ENCODE measurements at places on chromosomes 2 and 18. TPM values are rescaled to one million over a fixed set of nuclear protein-coding genes. Genes with fewer than 3 reads are reported as not detected.

Gene SFTPB
- total RNA-seq: not detected

Gene ZNF521
- 0.10 TPM for total RNA-seq

DNA sequence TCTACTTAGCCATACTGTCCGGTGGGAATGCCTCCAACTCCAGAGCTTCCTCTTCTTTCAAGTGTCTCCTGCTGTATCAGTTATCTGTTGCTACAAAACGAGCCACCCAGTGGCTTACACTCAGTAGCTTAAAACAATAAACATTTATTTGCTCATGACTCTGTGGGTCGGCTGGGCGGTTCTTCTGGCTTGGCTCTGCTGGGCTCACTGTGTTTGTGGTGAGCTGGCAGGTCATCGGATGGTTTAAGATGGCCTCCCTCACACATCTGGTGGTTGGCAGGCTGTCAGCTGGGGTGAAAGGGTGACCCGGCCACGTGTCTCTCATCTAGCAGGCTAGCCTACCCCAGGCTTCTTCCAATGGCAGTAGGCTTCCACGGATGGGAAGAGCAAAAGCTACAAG is 122.4 kb upstream of the SLC1A4 start:
- no peak for DNase-seq

Gene SPP2
- total RNA-seq: not detected

- DNase-seq: no peak
Observed at GRCh38 chr18:8218197-8218596, 391.0 kb upstream of the RAB12 start.

Gene TEX261
- total RNA-seq: 41.7 TPM

Gene RAMP1
- 4.3 TPM for total RNA-seq

GRCh38 chr18:22846088-22846683 is 86.9 kb upstream of the RBBP8 start:
- no peak for DNase-seq

- DNase-seq: no peak
Observed at GRCh38 chr2:11438555-11439080, 27.3 kb downstream of the E2F6 start.

DNA sequence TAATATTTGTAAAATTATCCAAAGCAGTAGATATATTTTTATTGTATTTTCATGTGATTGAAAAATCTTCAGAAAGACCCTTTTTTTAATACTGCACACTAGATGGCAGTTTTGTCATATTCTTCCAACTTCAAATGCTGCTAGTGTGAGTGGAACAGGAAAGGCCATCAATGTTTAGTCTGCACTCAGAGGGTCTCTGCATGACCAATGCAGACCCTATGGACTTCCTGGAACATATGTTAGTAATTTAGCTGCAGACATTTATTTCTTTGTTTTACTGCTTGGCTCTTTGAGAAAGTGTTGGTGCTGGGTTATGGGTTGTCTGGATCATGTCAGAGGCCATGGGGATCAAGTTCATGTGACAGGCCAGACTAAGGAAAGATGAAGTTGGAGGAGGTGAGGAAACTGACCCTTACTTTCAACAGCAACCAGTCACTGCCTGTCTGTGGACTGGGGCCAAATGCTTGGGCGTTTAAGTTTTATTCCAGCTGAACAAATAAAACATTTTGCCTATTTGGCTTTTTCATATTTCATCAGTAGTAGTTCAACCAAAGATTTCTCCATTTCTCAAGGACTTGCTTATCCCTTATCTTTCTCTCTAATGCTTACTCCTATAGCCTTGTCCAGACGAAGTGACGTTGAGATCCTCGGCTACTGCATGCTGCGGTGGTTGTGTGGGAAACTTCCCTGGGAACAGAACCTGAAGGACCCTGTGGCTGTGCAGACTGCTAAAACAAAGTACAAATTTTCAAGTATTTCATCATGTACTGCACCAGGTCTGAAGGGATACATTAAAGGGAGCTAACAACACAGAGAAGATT is 84.8 kb downstream of the VRK2 start:
- DNase-seq: no peak

GRCh38 chr18:25704494-25704893 is 352.5 kb upstream of the ZNF521 start:
- no peak for DNase-seq

DNA sequence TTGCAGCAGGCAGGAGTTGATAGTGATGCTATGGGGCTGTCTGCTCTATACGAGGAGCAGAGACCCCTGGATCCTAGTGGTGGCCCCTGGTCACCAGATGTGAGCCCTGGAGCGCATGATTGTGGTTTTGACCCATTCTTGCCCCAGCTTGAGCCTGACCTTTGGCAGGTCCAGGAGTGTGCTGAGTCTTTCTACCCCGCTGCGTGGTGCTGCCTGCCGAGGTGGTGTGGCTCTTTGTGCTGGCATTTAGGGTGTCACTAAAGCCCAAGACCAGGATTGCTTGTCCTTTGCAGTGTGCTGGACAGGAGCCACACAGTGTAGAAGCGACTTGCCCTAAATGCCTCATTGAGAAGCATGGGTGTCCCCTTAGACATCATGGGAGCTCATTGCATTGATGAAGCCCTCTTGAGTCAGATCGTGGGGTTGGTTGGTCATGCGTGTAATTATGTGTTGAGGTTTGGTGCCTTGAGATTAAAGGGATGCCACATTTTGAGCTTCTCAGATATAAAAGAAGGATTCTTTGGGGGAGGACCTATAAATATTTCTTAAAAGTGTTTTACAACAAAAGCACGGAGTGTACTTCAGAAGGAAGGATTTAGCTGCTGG is 88.3 kb downstream of the AGAP1 start:
- no peak for DNase-seq

GRCh38 chr2:10919410-10919770 is 7.7 kb downstream of the KCNF1 start:
- DNase-seq: no peak

Gene CYP1B1
- 0.25 TPM for total RNA-seq

GRCh38 chr2:232328516-232329460 is 49.8 kb upstream of the ALPP start:
- DNase-seq: no peak

GRCh38 chr2:115774361-115774760 is 1331.9 kb downstream of the DPP10 start:
- DNase-seq: no peak

DNA sequence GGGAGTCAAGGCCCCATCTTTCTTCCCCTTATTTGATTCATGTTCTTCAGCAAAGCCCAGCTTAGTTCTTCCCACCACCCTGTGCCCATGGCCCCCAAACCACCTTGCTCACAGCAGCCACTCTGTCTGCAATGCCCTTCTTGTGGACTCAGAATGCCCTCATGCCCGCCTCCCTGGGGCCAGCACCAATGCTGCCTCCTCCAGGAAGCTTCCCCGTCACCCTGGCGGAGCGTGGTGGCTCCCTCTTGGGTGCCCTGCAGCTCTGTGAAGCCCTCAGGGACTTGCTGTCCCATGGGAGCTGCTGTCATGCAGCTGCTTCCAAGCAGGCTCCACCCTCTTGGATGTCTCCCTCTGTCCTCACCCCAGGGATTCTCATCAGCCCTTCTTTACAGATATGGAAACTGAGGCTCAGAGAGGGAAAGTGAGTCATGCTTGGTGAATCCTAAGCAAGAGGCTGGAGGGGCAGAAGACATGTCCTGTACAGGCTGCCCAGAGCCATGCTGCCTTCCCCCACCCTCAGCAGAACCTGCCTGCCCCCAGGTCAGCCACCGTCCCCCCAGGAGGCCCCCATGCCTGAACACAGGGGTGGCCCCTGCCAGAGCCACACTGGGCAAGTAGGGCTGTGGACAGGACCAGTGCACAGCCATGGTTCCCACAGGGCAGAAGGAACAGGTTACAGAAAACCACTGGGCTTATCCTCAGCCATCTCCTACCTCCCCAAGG is 11.8 kb upstream of the DUSP2 start:
- no peak for DNase-seq

Gene TMEM169
- 0.11 TPM for total RNA-seq

- no peak for DNase-seq
Observed at GRCh38 chr2:120860579-120860922, 124.9 kb downstream of the GLI2 start.

DNA sequence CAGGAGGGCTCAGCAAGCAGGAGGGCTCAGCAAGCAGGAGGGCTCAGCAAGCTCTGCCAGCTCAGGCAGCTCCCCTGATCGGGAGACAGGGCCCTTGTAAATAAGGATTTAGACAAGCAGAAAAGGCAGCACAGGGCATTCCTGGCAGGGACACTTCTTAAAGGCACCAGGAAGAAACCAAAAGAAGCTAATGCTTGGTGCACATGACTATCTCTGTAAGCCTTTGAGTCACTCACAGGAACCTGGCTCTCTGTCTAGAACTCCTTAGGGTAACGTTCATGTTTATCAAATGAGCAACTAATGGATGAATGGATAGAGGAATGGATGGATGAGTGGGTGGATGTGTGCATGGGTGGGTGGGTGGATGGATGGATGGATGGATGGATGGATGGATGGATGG is 28.4 kb downstream of the TMEM37 start:
- DNase-seq: peak; percentile 36

- DNase-seq: no peak
Observed at GRCh38 chr2:219228041-219228910, 1.2 kb downstream of the ATG9A start.

Gene TRABD2A
- total RNA-seq: 1.5 TPM

- DNase-seq: no peak
Observed at GRCh38 chr18:67260841-67261240, 255.7 kb downstream of the DSEL start.

Gene KIF5C
- 0.07 TPM for total RNA-seq

Gene SLC38A11
- total RNA-seq: not detected

- no peak for DNase-seq
Observed at GRCh38 chr2:105865222-105865913, 120.7 kb downstream of the NCK2 start.

DNA sequence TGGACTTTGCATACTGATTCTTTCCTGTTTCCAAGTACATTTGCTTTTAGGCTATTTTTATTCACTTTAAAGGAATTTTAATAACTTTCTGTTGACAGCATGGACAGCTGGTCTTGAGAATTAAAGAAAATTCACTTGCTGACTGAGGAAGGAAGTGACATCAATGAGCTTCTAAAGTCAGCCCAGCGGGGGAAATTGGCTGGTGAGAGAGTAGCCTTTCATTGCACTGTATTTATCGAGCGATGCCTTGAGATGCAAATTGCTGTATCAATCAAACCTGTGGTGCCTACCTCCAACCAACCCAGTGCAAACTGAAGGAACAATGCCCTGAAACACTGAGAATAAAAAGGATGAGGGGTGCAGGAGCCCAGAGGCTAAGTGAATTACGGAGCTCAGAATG is 91.4 kb upstream of the AQP4 start:
- DNase-seq: no peak

Gene CPLX4
- not detected for total RNA-seq

GRCh38 chr2:85110991-85111560 is 22.1 kb upstream of the TCF7L1 start:
- no peak for DNase-seq

DNA sequence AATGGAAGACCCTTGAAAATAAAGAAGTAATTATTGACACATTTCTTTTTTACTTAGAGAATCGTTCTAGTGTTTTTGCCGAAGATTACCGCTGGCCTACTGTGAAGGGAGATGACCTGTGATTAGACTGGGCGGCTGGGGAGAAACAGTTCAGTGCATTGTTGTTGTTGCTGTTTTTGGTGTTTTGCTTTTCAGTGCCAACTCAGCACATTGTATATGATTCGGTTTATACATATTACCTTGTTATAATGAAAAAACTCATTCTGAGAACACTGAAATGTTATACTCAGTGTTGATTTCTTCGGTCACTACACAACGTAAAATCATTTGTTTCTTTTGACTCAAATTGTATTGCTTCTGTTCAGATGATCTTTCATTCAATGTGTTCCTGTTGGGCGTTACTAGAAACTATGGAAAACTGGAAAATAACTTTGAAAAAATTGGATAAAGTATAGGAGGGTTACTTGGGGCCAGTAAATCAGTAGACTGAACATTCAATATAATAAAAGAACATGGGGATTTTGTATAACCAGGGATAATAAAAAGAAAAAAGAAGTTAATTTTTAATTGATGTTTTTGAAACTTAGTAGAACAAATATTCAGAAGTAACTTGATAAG is 3.3 kb downstream of the PMAIP1 start:
- no peak for DNase-seq

DNA sequence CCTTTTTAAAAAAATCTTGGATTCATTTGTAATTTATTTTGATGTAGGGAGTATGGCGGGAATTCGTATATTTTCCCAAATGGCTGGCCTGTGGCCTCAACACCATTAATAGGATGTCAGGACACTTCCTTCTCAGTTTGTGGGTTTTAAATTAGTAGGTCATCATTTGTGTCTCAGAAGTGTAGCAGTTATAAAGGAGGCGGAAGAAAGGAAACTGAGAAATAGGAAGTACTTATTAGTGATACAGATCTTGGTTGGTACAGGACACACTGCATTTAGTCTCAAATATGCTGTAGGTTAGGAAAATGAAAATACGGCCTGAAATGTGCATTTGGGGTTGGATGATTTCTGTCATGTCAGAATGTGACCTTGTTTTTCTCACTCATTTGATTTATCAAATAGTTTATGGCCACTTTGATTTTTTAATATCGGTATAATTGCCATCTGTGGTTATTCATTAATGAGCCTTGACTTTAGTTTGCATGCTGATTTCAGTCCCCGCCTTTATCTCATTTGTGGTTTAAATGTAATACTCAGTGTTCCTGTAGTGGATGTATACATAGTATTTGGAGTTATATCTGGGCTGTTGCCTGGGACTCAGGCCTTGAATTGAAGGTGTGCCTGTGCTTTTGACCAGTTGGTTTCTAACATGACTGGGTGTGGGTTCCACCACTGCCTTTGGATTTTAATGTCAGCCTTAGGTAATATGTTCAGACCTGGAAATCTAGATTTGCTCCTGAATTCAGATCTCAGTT is 31.4 kb downstream of the ZCCHC2 start:
- no peak for DNase-seq

Gene TEKT4
- total RNA-seq: not detected

DNA sequence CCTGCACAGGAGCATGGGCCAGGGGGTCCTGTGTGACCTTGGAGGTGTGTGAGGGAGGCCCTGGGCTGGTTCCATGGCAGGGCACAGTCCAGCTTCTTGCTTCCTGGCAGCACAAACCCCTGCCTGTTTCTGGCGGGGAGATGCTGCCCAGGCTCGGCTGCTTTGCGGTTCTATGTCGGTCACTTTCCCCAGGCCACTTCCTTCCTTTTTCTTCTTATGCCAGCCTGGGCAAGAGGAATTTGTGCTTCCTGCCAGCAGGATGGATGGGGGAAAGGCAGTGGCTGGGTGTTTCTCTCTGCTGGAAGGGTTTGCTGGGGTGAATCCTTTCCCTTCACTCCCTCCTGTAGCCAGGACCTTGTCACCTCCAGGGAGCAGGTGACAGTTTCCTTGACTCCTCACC is 24.3 kb downstream of the ASAP2 start:
- no peak for DNase-seq

Gene NPPC
- not detected for total RNA-seq
